Adrenal gland (tissue), 19 donors: ENCODE measurements at places on chromosomes 3 and 15.

- DNase-seq: peak; percentile 57
These were observed 976 bp downstream of the DIS3L start for GRCh38 chr15:66294157-66294931.

DNA sequence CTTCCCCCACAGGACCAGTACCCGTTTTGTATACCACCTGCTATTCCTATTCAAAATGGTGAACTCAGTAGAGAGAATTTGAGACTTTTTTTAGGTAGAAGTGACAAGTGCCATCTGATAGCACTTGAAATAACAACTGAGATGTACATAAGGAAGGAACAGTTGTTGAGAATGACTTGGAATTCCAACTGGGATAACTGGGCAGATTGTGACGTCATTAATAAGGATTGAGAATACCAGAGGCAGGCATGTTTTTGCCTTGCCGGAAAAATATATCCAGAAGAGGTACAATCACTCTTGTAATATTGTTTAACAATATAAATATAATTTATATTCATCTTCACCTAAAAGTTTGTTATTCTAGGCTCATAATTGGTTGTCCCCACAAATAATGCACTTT lies 454.1 kb upstream of the RGMA start:
- no peak for DNase-seq

- DNase-seq: no peak
These were observed 17.3 kb upstream of the LRRK1 start for GRCh38 chr15:100901702-100902435.

- no peak for DNase-seq
These were observed 21.8 kb upstream of the KLHL24 start for GRCh38 chr3:183613366-183614285.

DNA sequence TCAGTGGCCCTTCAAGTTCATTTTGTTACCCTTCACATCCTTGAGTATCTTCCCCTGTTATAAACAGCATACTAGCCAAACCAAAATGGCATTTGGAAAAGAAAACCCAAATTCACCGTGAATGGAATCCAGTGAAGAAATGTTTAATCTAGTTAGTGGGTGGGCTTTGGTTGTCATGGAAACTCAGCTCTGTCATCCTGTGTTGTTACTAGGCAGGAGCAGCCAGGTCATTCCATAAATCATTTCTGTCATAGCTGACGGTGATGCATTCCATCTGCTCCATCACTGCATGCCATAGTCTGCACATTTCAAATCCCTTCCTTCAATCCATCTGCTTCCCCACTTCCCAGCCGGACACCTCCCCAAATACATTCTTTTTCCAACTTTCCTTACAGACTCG lies 140.4 kb upstream of the CGNL1 start:
- no peak for DNase-seq

DNA sequence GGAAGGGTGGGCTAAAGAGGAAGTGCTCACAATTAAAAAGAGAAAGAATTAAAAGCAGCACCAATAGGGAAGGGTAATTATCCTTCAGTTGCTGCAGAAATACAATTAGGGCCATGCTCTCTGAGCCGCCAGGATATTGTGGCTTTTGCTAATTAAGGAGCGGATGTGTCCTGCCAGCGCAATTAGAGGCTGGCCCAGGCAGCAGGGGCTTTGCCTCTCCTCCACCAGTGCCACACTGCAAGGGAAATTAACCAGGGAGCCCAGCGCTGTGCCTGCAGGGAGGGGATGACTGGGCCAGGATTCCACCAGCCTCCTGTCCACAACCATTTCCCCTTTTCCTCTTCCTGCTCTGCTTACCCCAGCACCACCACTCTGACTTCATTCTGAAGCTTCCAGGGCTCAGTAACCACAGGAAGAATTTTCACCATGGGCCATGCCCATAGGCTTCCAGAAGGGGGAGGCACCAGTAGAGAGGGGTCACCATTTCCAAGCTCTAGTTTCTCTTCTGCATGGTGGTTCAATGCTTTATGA lies 10.4 kb upstream of the AEN start:
- no peak for DNase-seq

- no peak for DNase-seq
These were observed 2.1 kb upstream of the NMB start for GRCh38 chr15:84659904-84660781.

GRCh38 chr3:178588628-178589027 lies 52.4 kb downstream of the KCNMB2 start:
- no peak for DNase-seq

DNA sequence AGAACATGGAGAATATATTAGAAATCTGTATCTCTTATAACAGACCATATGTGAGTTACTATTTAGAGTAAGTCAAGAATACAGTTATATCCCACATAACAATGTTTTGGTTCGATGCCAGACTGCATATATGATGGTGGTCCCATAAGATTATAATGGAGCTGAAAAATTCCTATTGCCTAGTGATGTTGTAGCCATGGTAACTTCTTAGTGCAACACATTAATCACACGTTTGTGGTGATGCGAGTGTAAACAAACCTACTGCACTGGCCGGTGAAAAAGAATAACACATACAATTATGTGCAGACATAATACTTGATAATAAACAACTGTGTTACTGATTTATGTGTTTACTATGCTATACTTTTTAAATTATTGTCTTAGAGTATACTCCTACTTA lies 69.8 kb upstream of the MNS1 start:
- DNase-seq: no peak

GRCh38 chr3:62724503-62724902 lies 150.7 kb downstream of the CADPS start:
- DNase-seq: no peak

- DNase-seq: no peak
These were observed 30.2 kb downstream of the LPP start for GRCh38 chr3:188184160-188184559.

DNA sequence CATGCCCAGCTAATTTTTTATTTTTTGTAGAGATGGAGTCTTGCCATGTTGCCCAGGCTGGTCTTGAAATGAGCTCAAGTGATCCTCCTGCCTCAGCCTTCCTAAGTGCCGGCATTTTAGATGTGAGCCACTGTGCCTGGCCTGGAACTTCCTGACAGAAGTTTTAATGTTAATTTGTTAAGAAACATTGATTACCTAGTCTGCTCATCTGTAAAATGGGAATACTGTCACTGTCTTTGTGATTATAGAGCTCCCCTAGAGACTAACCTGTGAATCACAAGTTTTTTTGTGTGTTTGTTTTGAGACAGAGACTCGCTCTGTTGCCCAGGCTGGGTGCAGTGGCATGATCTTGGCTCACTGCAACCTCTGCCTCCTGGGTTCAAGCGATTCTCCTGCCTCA lies 4.3 kb upstream of the EIF3J start:
- DNase-seq: no peak

GRCh38 chr3:5690904-5691532 lies 503.5 kb downstream of the EDEM1 start:
- DNase-seq: no peak
